Aorta (tissue), 5 donors: ENCODE measurements at places on chromosomes 7 and 10.

- DNase-seq, result no peak
Observed at GRCh38 chr10:101831169-101831811, 12.3 kb downstream of the KCNIP2 start.

- no peak for DNase-seq
Observed at GRCh38 chr7:30815388-30815854, 44.2 kb downstream of the MINDY4 start.

GRCh38 chr7:101939136-101939695 lies 121.8 kb downstream of the CUX1 start:
- no peak for DNase-seq

DNA sequence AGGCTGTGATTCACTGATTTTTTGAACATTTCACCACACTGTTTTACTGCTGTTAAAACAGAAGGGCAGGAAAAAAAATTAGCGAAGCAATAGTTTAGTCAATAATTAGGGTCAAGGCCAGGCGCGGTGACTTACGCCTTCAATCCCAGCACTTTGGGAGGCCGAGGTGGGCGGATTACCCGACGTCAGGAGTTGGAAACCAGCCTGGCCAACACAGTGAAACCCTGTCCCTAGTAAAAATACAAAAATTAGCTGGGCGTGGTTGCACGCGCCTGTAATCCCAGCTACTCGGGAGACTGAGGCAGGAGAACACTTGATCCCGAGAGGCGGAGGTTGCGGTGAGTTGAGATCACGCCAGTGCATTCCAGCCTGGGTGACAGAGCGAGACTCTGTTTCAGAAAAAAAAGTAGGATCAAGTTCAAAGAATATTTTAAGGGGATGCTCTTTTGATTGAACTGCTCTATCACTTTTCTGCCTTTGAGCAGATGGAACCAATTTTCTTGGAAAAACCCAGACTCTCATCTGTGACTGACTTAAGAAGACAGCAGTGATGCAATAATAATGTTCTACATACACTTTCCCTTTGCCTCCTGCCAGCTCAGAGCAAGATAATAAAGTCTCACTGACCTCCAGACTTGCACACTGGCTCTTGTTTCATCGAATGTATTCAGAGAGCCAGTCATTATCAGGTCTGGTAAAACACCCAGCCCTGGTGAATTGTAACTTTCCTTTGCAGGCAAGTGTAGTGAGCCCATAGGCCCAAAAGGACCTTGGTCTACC lies 1.6 kb upstream of the PPA1 start:
- no peak for DNase-seq

DNA sequence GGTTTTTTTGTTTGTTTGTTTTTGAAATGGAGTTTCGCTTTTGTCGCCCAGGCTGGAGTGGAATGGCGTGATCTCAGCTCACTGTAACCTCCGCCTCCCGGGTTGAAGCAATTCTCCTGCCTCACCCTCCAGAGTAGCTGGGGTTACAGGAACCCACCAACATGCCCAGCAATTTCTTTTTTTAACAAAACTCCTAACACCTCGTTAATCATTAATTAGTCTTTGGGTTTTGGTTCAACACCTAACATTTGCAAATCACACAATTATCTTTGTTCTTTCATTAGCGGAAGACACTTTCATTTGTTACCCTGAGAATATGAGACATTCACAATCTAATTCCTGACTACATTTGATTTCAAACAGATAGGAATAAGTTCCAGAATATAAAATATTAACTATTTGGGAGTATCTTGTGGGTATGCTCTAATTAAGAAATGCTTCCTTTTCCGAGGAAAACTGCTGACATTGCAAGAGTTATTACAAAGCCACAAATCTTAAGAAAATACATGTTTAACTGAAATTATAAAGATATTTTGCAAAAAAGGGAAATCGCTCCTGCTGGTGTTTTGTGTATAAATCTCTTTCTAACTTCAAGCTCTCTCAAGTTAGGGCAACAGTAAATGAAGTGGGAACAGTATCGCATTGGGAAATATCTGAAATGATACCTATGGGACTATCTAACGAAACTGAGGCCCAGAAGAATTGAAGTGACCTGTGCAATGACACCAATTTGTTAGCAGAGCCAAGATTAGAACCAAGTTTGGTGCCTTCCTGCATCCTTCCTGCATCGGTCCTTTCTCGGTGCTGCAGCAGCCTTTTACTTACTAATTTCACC lies 1.2 kb upstream of the LSM8 start:
- no peak for DNase-seq

- DNase-seq, result no peak
Observed at GRCh38 chr7:149780056-149780455, 6.7 kb upstream of the ZNF467 start.

DNA sequence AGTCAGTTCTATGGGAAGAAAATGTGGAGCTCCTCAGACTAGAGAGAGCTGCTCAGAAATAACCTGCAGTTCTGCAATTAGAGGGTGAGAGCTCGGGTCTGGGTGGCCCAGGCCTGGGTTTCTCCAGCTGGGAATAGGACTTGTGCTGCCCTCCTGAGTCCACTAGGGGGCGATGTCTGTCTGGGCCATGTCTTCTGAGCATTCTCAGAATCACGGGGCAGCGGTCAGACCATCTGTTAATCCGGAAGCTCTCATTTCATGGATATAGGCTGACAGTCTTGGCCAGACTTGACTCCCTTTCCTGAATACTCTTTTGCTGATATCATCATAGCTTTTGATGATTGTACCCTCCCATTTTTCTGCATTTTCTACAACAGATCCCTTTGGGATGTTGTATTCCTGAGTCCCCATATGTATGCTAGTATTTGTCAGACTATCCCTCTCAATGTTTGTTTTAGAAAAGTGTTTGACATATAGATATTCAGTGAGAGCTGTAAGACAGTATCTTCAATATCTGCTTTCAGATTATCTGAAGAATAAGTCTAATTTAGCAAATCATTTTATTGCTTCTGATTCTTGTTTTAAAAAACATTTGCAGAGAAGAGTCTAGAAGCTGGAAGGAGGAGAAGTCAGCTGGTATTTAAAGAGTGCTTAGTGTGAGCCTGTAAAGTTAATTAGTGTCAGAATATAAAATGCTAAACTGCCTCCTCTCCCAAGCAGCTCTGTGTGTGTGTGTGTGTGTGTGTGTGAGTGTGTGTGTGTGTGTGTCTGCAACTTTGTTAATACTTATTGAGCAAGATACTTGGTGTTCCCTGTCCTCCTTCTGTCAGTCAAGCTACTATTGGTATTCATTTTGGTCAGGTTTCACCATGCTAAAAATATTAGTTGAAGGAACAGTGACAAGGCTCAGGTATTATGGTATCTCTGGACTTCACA lies 38.0 kb downstream of the STARD3NL start:
- DNase-seq, result peak; percentile 89

DNA sequence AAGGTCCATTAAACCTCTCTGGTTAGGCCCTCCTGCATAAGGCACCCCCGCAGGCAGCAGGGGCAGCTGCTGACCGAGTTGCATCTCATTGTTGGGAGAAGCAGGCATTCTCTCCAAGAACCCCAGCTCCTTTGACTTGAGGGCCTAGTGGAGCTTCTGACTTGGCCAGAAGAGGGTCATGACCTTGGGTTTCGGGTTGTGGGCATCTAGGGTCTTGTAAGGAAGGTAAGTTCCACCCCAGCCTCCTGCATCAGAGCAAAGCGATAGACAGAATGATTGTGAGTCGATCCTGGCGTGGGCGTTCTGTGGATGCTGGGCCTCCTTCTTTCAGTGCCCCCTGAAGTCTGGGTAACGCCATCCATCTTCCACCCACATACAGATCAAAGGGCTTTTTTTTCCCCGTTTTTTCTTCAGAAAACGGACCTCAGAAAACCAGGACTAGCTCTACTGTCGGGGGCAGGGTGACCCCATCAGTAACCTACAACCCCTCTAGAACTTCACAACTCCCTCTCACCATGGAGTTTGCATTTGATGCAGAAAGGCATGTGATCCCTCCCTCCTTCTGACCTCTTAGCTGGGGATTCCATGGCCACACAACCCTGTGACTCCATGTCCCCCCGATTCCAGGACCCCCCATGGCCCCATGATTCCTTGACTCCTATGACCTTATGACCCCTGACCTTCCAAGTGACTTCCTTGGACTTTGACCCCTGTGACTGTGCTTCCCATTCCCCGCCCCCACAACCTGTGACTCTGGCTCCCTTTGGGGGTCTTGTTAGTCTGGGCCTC lies 3.0 kb downstream of the SEMA4G start:
- no peak for DNase-seq

- DNase-seq, result peak; percentile 69
Observed at GRCh38 chr10:79102498-79102874, 33.7 kb downstream of the ZMIZ1 start.

DNA sequence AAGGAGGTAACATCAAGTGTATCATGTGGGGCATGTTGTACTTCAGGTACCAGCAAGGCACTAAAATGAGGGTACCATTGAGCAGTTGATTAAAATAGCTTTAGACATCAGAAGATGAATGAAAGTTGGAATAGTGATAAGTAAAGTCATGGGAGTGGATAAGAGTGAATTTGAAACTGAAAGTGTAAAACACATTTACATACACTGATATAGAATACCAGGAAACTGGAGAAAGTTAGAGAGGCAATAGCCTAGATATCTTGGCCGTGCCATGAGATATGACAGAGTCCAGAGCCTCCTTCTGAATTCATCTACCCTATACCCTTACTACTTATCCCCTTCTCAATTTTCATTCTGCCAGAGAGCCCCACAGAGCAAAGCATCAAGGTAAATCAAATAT lies 76.6 kb downstream of the GRM3 start:
- DNase-seq, result no peak

DNA sequence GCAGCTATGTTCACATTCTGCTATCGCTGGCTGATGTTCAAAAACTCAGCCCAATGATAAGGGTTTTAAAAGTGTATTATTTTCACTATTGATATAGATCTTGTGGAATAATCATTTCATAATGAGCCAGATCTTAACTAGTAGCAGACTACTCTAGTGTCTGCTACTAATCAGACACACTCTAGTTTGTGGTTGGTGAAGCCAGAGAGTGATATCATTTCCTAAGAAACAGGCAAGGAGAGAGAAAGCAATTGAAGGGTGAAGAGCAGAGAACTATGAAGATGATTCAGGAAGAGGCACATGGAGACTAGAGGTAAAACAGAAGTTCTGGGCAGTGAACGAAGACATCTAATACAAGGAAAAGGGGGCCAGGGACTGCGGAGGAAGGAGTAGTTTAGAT lies 58.2 kb upstream of the BET1 start:
- no peak for DNase-seq

- no peak for DNase-seq
Observed at GRCh38 chr10:68981074-68981473, 7.5 kb upstream of the KIFBP start.

DNA sequence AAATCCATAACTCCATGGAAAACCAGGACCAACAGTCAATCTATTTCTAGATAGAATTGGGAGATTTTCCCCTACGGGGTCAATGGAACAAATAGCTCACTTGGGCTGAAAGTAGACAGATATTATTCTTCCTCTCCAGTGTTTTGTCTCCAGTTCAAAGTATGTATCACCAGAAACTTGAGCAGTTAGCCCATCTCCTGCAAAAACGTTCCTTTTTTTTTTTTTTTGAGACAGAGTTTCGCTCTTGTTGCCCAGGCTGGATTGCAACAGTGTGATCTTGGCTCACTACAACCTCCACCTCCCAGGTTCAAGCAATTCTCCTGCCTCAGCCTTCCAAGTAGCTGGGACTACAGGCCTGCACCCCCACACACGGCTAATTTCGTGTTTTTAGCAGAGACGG lies 390.0 kb upstream of the AUTS2 start:
- DNase-seq, result peak; percentile 8

GRCh38 chr10:103659674-103660363 lies 166.3 kb downstream of the NEURL1 start:
- no peak for DNase-seq

- DNase-seq, result no peak
Observed at GRCh38 chr10:104323760-104324201, 14.5 kb downstream of the ITPRIP start.

GRCh38 chr10:11149807-11150141 lies 132.1 kb downstream of the CELF2 start:
- DNase-seq, result no peak

- DNase-seq, result no peak
Observed at GRCh38 chr7:79730971-79731370, 277.5 kb upstream of the MAGI2 start.

DNA sequence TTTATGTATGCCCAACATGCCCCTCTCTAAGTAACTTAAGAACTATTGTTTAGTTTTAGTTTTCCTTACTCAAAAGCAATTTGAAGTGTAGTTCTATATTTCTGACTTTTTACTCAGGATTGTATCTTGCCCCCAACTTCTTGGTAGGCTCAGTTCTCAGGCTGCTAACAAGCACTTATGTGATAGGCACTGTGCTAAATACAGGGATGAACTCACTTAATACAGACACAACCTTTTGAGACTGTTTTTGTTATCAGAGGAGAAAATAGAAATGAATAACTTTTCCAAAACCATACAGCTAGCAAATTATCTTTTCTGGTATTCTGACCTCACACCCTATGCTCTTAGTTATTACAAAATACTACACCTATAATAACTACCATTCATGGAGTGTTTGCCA lies 16.3 kb downstream of the TAX1BP1 start:
- no peak for DNase-seq

DNA sequence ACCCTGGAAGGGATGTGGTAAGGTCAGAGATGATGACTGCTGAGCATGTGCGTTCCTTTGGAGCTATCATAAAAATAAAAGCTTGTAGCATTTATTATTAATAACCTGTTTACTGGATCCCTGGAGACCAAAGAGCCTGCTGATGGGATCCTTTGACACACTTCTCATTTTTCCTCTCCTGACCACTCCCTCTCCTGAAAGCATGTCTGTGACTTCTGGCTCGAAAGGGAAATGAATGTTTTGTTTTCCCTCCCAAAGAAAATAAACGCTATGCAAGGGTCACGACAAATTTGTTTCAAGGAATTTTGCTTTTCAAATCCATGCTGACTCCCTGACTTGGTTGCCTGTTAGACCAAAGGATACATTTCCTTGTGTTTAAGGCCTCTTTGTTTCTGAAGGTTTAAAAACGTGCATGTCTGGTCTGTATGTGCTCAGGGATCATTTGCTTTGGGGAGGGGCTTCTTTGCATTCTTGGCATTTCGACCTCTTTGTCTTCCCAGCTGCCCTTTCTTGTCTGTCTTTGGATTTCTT lies 185.1 kb upstream of the AGK start:
- DNase-seq, result no peak

DNA sequence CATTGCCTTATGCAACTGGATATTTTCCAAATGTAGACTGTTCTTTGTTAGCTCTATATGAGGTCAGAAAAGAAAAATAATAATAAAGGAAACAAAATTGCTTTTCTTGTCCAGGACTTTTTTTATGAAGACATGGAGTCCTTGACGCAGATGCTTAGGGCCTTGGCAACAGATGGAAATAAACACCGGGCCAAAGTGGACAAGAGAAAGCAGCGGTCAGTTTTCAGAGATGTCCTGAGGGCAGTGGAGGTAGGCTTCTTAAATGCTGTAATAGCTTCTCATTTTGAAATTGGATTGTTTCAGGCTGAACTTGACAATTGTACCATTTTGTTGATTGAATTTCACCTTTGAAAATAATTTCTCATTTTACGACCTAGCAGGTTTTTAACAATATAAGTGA lies 12.9 kb upstream of the LSMEM1 start:
- no peak for DNase-seq

- no peak for DNase-seq
Observed at GRCh38 chr7:114940220-114940619, 18.3 kb downstream of the MDFIC start.

- DNase-seq, result no peak
Observed at GRCh38 chr7:102147008-102147407, 139.7 kb upstream of the SH2B2 start.

GRCh38 chr10:79552143-79552542 lies 8.1 kb downstream of the SFTPA2 start:
- DNase-seq, result no peak

- DNase-seq, result no peak
Observed at GRCh38 chr7:26182283-26182682, 18.3 kb downstream of the HNRNPA2B1 start.

- DNase-seq, result no peak
Observed at GRCh38 chr7:78588393-78588792, 789.8 kb downstream of the PHTF2 start.
